ENCODE measurements at places on chromosomes 13 and 19.

DNA sequence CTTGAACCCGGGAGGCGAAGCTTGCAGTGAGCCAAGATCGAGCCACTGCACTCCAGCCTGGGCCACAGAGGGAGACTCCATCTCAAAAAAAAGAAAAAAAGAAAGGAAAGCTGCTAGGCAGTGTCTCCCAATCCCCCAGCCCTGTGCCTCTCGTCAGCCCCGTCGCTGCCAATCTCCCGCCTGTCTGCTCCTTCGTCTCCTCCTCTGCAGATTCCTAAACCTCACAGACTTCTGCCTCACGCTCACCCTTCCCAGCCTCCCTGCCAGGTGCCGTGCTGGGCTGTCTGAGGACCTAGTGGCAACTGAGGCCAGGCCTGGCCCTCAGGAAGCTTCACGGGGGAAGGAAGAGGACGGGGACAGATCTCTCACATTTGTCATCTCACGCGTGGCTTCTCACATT is 21.5 kb downstream of the DPF1 start:
- no peak for DNase-seq

DNA sequence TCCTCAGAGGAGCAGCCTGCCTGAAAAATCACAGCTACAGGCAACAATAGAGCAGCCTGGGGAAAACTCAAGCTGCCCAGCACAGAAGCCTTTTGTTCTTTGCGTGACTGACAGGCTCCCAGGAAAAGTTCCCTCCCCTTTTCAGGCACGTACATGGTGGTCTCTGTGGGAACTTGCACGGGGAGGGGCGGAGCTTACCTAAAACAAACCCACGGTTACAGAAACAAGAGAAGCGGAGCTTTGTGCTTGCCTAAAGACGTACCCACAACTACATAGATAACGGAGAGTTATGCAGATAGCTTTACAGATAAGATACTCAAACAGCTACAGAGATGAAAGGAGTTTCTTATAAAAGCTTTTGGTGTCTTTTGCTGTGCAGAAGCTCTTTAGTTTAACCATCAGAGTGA is 11.4 kb downstream of the ETFB start:
- peak; percentile 26 for DNase-seq

GRCh38 chr13:110109910-110110309 is 197.0 kb downstream of the COL4A1 start:
- DNase-seq: peak; percentile 81

- no peak for DNase-seq
Measured at GRCh38 chr19:54469496-54469934, 3.6 kb downstream of the CDC42EP5 start.

DNA sequence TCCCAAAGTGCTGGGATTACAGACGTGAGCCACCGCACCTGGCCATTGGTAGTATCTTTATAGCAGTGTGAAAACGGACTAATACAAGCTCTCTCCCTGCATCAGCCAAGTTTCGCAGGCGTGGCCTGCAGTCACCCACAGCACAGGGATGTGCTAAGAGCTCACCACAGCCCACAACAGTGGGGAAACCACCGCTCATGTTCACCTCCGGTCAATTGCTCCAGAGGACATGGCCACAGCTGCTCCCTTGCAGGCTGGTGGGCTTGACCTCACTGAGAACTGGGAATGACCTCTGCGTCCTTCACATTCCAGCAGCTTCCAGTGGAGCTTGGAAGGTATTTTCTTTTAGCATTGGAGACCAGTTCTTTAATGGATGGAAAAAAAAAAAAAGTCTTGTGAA is 156.4 kb downstream of the KCTD15 start:
- no peak for DNase-seq

GRCh38 chr19:36579255-36579654 is 6.2 kb upstream of the ZNF529 start:
- DNase-seq: no peak

- DNase-seq: no peak
Measured at GRCh38 chr13:34913040-34913439, 29.0 kb upstream of the NBEA start.

GRCh38 chr13:87172166-87172835 is 498.9 kb upstream of the SLITRK5 start:
- no peak for DNase-seq

DNA sequence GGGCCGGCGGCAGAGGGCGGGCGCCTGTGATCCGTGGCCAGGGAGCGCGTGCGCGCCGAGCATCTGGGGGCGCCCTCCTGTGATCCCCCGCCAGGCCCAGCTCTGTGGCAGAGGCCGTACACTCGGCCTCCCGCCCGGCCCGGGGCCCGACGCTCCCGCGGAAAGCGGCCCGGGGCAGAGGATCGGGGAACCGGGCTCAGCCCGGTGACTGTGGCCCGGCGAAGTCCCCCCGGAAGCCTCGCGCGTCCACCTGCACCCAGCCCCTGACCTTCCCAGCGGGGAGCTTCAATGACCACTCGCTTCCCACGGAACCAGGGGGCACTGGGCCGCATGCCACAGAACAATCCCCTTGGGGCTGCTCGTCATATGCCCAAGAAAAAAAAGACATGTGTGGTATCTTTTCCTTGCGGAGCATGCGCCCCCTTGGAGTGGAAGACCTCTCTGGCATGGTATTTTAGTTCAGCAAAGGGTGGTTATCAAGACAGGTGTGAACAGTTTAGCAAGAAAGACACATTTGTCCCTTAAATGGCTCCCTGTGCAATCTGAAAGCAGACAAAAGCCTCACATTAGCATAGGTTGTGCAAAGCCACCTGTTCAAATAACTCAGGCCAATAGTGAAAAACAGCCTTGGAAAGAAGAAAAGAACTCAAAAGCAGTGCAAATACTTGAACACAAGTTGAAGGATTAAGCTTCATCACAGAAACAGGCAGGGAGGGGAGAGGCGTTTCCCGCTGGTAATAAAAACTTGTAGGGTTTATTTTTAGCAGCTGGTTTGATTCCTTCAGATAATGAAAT is 290.9 kb upstream of the SOX21 start:
- DNase-seq: no peak
